ENCODE measurements at places on chromosomes 12 and 14.

DNA sequence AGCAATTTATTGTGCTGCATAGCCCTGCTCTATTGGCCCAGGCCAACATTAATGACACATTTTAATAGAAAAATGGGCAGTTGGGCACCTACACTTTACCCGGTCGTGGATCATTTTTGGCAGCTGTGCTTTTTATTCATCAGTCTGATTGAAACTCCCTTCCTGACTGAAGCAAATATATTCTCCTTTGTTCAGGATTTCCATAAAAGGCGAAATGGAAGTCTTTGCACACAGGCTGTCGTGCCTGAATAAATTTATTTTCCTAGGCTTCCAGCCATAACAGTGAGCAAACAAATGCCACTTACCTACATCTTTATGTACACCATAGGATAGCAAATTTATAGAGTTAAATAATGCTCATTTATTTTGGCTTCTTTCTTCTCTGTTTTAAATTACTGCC, 480.7 kb upstream of the DCN start:
- DNase-seq: no peak

DNA sequence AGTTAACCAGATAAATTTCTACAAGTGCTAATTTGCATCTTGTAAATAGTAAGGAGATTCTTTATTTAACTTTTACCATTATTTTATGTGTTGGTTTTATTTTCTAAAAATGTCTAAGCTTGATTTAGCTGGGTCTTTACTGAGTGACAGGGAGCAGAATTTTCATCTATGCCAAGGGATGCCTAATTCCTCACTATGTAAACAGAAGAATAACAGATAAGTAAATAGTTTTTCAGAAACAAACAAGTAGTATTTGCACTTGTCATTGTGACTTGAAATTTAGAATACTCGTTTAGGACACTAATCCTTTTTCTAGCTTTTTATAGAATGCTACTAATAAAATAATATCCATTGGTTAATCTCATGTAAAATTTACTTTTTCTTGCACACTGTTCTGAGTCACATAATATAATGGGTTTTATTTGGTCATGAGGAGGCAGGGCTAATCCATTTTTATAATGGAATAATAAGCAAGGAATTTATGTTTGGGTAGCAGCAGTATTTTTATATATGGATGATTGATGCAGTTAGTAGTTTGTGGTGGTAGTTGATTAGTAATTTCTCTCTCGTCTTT, 746.5 kb downstream of the SLC6A15 start:
- no peak for DNase-seq

- DNase-seq: peak; percentile 68
Measured at GRCh38 chr12:32270818-32271710, 128.3 kb upstream of the FGD4 start.

- no peak for DNase-seq
Measured at GRCh38 chr12:96831346-96831745, 75.7 kb upstream of the NEDD1 start.

DNA sequence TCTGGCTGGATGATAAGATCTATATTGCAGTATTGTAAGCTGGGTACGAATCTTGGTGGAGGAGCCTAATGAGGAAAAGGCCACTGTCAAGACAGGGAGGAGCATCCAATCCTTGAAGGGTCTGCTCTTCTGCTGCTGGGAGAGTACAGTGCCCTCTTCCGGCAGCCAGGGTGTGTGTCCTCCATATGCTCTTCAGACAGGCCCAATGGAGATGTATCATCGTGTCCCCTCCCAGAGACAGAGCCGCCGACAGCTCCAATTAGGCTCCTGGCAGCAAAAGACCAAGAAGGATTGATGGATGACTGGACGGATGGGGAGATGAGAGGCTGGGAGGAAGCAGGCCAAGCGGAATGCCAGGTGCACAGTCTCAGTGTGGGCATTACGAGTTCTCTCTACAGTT, 51.6 kb upstream of the PIWIL1 start:
- peak; percentile 20 for DNase-seq

- DNase-seq: no peak
Measured at GRCh38 chr14:91872011-91872501, 4.7 kb upstream of the TC2N start.

GRCh38 chr14:102507081-102507856, 2.3 kb downstream of the ANKRD9 start:
- no peak for DNase-seq

- no peak for DNase-seq
Measured at GRCh38 chr12:24894879-24895278, 54.0 kb downstream of the BCAT1 start.

DNA sequence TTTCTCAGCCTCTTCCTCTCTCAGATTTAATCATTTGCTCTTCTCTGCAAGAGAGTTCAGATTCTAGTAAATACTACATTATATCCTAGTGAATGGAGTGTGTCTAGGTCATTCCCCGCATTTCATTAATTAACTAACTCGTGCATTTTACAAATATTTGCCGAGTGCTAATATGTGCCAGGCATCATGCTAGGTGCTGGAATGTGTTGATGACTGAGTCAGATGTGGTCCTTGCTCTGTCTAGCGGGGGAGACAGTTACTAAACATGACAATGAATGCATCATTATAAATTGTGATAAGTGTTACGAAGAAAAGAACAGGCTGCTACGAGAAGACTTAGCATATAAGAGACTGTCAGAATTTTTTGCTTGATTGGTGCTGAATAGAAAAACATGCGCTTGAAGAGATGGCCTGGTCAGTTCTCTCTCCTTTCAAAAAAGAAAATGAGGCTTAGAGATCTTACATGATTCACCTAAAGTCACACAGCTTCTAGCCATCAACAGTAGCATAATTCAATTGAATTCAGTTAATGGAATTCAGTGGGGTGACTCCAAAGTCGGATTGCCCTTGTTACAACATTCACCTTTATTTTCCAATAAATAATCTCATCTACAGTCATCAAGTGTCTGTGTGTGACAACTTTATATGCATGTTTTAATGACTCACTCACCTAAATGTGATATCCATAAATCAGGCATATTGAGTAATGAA, 48.7 kb upstream of the MAX start:
- DNase-seq: no peak

DNA sequence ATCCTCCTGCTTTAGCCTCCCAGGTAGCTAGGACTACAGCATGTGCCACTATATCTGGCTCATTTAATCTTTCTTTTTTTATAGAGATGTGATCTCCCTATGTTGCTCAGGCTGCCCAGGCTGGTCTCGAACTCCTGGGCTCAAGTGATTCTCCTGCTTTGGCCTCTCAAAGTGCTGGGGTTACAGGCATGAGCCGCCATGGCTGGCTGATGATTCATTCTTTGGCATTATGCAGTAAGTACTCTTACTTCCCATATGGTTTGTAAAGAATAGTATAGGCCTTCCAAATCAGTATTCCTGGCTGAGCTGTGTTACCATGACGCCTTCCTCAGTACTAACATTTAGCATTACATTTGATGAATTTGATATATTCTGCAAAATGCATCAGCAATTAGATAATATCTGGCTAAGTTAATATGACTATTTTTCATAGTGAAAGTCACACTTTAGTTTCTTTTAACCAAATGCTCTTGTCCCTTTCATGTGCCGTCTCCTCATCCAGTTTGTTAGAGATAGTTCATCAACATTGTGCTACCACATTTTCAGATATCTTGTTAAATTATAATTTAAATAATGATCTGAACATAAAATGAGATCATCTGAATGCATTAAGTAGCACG, 3.2 kb upstream of the MIA2 start:
- no peak for DNase-seq

GRCh38 chr12:80101126-80101525, 1.8 kb downstream of the OTOGL start:
- DNase-seq: no peak
